Fibroblast of upper back skin (primary cell): ENCODE measurements at places on chromosomes 1 and 21.

DNA sequence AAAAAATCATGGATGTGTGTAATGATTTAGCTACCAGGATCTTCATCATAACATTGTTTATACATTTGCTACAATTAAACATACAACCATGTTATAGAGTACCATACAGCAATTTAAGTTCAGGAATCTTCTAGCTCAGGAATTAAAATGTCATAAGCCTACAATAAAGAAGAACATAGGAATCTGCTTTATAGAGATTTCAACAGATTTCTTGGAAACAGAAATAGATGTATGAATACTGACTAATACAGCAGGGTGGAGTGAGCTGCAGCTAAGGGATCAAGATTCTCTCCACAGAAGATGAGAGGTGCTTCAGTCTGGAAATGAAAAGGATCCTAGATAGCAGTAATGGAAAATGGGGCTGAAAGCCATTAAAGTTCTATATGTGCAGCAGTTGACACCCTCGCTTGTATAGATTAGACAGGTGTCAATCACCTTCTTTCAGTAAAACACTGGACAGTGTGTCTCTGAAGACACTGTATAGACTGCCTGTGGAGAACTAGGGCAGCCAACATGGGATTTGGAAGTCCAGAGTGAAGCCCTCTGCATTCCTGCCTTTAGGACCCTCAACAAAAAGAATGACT, 73.9 kb downstream of the DNTTIP2 start:
- peak; percentile 61 for DNase-seq

GRCh38 chr1:41592451-41593125, 108.1 kb upstream of the EDN2 start:
- no peak for DNase-seq

GRCh38 chr1:45815667-45816458, 12.5 kb downstream of the MAST2 start:
- peak; percentile 26 for DNase-seq

GRCh38 chr1:56590520-56591011, 11.2 kb upstream of the PLPP3 start:
- DNase-seq, result peak; percentile 60

DNA sequence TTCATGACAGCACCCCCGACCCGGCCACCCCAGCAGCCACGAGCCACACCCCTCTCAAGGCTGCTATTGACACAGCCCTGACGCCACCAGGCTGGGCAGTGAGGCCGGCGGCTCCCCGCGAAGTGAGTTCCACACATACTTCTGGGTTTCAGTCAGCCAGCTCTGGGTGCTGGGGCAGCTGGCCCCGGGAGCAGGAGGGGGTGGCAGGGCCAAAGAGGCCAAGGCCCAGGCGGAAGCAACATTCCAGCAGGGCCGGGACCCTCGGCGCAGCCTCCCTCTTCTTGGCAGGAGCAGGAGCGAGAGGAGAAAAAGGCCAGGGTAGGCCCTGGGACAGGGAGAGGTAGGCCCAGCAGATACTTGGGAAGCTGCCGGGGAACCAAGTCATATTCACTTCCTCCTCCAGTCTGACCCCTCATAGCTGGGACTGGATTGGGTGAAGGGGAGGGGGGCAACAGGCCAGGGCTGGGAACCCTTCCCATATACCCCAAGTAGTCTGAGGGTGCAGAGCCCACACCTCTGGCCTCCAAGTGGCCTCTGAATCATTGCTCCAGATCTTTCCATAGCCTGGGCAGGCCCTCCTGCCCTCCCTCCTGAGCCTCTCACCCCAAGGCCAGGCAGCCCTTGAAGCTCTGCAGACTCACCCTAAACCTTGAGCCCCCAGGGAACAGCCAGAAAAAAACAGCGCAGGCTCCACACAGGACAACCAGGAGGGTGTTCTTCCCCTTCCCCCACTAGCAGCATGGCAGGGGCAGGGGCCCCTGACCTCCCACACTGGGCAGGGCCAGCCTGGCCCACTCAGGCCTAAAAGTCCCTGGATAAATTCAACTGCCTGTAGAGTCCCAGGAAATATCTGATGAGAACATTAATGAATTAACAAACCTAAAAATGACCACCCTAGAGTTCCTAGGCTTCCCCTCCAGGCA, 5.7 kb downstream of the HSPG2 start:
- DNase-seq, result peak; percentile 90

GRCh38 chr1:14143777-14144176, 443.8 kb downstream of the PRDM2 start:
- DNase-seq, result no peak

GRCh38 chr21:31905503-31906451, 33.0 kb downstream of the HUNK start:
- peak; percentile 35 for DNase-seq

DNA sequence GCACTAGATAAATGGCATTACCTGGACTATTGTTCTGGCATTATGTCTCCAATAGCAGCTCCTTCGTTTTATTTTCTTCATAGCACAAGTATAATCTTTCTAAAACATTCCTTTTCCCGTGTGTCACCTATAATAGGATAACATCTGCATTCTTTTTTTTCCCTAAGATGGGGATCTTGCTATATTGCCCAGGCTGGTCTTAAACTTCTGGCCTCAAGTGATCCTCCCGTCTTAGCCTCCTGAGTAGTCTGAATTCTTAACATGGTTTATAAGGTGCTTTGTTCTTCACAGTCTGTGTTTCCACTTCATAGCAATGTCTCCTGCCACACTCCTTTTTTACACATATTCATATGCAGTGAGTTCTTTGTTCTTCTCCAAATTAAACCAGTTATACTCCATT, 8.6 kb upstream of the MOV10 start:
- no peak for DNase-seq

- DNase-seq, result peak; percentile 91
Measured at GRCh38 chr1:114346480-114347029, 164.4 kb downstream of the TRIM33 start.

- DNase-seq, result no peak
Measured at GRCh38 chr1:218916720-218917119, 257.0 kb upstream of the LYPLAL1 start.

GRCh38 chr1:3465091-3465934, 10.8 kb downstream of the ARHGEF16 start:
- no peak for DNase-seq
